Activated CD4-positive, CD25-positive, alpha-beta regulatory T cell treated with anti-CD3 and anti-CD28 coated beads, Interleukin-2, amount 50 U/mL, for 16 hours (primary cell): ENCODE measurements at places on chromosomes 4 and X.

DNA sequence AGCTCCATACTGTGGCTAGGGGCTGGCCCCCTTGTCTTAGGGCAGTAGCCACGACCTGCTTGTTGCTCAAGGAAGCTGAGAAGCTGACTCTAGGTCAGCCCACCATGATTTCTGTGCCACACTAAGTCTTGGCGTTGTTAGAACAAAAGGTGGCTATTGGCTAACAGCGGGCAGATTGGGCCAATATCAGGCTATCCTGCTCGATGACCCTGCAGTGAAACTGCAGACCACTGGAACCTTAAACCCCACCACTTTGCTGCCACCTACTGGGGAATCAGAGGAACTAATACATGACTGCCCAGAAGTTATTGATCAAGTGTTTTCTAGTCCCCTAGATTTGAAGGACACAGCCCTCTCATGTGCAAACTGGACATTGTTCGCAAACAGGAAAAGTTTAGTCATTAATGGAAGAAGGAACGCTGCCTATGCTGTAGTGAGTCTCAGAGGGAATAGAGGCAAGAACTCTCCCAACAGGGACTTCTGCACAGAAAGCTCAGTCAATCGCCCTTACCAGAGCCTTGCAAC is 17.0 kb upstream of the PAPSS1 start:
- DNase-seq: no peak

- DNase-seq: no peak
These were observed 8.3 kb downstream of the PHKA1 start for GRCh38 chrX:72705814-72706213.

- no peak for DNase-seq
These were observed 30.0 kb downstream of the FAM9C start for GRCh38 chrX:13014111-13015096.

DNA sequence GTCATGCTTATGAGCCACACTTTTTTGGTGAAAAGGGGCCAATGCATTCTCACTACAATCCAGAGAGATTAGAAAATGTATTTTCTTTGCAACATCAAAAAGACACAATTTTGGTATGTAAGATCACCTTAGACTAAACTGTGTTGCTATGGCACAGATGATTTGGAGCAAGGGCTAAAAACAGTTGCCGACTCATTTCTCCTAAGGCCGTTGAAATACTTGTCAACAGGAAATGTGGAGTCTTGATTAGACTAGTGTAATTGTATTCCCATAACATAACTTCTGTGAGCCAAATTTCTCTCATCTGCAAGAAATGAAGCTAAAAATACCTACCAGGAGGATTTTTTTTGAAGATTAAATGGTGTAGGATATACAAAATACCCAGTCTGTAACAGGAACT is 2547.7 kb downstream of the ARAP2 start:
- DNase-seq: no peak

GRCh38 chrX:119402588-119402987 is 3.5 kb downstream of the SLC25A43 start:
- no peak for DNase-seq

GRCh38 chr4:15910155-15910940 is 28.2 kb downstream of the FGFBP1 start:
- DNase-seq: no peak

DNA sequence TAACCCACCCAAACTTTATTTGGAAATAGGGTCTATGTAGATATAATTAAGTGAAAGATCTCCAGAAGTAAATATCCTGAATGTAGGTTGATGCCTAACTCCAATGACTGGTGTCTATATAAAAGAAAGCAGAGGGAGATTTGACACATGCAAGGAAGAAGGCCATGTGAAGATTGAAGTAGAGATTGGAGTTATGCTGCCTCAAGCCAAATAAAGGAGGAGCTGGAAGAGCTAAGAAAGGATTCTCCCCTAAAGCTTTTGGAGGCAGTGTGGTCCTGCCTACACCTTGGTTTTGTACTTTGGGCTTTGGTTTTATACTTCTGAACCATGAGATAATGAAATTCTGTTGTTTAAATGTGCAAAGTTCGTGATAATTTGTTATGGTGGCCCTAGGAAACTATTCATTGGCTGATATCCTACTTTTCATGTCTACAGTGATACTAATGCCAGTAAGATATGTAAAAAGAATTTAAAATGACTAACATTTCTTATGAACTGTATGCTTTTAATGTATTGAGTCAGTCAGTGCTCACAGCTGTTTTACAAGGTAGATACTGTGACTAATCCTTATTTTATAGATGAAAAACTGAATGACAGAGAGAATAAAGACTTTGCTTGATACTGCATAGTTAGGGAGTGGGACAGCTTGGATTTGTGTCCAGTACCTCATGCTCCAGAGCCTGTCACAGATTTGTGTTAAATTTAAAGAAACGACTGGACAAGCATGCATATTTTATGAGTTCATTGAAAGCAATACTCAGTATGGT is 5.9 kb upstream of the RAB40AL start:
- DNase-seq: no peak
